ENCODE measurements at places on chromosomes 3 and 15.

DNA sequence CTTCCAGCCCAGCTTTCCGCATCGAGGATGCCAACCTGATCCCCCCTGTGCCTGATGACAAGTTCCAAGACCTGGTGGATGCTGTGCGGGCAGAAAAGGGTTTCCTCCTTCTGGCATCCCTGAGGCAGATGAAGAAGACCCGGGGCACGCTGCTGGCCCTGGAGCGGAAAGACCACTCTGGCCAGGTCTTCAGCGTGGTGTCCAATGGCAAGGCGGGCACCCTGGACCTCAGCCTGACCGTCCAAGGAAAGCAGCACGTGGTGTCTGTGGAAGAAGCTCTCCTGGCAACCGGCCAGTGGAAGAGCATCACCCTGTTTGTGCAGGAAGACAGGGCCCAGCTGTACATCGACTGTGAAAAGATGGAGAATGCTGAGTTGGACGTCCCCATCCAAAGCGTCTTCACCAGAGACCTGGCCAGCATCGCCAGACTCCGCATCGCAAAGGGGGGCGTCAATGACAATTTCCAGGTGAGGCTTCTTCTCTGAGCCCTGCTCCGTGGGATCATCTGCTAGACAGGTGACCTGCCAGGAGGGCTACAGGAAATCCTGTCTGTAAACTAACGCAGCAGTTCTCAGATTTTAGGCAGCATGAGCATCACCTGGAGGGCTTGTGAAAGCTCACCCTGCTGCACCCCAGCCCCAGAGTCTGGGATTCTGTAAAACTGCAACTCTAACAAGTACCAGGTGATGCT is 1.6 kb downstream of the THBS1 start:
- DNase-seq = no peak

GRCh38 chr15:99096173-99096893 is 8.5 kb upstream of the SYNM start:
- no peak for DNase-seq

- no peak for DNase-seq
Observed at GRCh38 chr15:28106294-28107110, 7.4 kb upstream of the OCA2 start.

DNA sequence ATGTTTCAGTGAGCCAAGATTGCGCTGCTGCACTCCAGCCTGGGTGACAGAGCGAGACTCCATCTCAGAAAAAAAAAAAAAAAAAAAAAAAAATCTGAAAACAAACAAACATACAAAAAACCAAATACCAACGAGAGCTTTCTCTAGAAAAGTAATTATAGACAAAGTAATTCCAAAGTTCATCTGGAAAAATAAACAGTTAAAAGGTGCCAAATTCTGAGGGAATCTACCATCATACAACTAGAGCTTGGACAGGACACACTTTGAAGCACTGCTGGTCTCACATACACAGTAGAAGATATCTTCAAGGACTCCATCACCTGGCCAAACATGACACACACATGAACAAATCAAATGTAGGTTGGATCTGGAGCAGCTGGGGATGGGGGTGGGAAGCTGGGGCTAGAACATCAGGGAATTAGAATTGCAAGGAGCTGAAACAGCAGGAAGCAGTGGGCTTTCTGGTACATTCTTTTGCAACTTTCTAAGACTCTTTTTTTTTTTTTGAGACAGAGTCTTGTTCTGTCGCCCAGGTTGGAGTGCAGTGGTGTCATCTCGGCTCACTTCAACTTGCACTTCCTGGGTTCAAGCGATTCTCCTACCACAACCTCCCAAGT is 41.1 kb upstream of the CTSH start:
- no peak for DNase-seq

- no peak for DNase-seq
Observed at GRCh38 chr3:178352326-178353005, 183.8 kb upstream of the KCNMB2 start.

GRCh38 chr3:110526777-110527727 is 544.6 kb upstream of the NECTIN3 start:
- DNase-seq = no peak

DNA sequence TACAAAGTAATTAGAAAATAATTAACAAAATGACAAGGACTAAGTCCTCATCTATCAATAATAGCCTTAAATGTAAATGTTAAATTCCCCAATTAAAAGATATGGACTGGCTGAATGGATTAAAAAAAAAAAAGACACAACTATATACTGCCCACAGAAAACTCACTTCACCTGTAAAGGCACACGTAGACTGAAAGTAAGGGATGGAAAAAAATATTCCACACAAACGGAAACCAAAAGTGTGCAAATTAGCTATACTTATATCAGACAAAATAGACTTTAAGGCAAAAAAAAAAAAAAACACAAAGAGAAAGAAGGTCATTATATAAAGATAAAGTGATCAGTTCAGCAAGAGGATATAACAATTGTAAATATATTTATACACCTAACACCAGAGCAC is 111.4 kb upstream of the ZBED2 start:
- DNase-seq = no peak

- no peak for DNase-seq
Observed at GRCh38 chr3:21779909-21780308, 28.9 kb upstream of the ZNF385D start.

DNA sequence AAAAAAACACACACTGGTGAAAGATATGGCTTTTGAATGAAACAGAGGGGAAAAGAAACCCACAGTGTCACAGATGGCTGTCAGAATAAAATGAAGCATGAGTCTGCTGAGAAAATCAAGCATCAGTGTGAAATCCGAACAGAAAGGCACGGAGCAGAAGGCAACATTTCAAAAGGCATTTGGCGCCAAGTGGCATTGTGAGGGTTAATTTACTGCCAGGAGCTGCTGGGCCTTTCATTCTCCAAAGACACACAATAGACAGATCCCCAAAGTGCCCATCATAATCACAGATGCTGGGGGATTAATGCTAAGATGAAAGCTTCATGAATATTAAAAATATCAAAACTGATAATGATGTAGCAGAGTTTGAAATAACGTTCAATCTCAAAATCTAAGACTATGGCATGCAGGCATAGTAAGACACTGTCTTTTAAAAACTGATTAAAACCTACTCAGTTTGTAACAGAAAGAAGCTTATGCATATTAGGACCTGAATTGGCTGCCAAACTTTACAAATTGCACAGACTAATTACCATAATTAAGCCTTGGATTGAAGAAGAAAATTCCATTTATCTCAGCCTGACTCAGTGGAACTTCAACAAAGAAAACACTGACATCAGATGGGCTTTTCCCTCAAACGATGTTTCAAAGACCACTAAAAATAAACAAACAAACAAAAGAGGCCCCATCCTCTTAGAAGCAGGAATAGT is 589.2 kb downstream of the ROBO1 start:
- no peak for DNase-seq

DNA sequence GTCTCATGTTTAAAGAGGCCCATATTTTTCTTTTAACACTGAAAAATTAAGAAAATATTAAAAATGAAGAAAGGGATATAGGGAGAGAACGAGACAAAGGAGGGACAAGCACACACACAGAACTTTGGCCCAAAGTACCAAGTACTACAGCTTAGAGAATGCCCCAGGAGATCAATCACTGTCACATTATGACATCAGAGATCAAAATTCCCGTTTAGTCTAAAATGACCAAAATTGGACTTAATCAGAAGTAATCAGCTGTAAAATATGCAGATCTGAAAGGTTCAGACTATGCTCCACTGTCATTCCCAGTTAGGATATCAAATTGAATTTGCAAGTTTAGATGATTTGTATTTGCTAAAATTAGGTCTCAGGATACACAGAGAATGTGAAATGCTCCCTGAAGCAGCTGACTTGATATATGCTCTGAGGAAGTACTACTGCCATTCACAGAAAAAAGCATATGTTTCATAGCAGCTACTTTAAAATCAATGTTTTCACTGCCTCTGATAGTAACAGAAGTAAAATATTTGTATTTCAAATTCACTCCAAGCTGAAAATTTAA is 123.0 kb downstream of the PEAK1 start:
- no peak for DNase-seq

DNA sequence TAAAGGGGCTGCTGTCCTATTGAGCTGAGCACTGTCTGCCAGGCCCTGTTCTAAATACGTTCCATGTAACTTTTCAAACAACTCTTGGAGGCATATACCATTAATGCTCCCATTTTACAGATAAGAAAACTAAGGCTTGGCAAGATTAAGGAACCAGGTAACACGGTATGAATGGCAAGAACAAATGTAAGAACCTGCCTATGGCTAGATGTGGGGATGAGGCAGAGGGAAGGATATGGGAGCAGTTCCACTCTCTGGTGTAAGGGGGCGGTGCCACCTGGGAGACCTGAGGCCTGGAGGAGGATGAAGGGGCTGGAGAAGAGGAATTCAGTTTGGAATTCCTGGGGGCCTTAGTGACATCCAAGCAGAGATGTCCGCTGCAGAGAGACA is 3.8 kb upstream of the LMAN1L start:
- no peak for DNase-seq

DNA sequence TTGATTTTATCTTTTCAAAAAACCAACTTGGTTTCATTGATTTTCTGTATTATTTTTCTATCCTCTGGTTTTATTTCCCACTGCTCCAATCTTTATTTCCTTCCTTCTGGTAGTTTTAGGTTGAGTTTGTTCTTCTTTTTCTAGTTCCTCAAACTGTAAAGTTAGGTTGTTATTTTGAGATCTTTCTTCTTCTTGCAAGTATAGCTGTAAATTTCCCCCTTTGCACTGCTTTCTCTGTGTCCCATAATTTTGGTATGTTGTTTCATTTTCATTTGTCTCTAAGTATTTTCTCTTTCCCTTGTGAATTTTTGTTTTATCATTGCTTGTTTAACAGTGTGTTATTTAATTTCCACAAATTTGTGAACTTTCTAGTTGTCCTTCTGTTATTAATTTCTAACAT is 120.0 kb downstream of the PLD1 start:
- no peak for DNase-seq

- no peak for DNase-seq
Observed at GRCh38 chr15:33032053-33032452, 162.5 kb downstream of the FMN1 start.

GRCh38 chr3:193040836-193041672 is 123.4 kb upstream of the MB21D2 start:
- no peak for DNase-seq

GRCh38 chr3:179076243-179077027 is 4.8 kb upstream of the ZMAT3 start:
- DNase-seq = no peak

- DNase-seq = no peak
Observed at GRCh38 chr15:40059821-40060220, 20.8 kb upstream of the SRP14 start.

DNA sequence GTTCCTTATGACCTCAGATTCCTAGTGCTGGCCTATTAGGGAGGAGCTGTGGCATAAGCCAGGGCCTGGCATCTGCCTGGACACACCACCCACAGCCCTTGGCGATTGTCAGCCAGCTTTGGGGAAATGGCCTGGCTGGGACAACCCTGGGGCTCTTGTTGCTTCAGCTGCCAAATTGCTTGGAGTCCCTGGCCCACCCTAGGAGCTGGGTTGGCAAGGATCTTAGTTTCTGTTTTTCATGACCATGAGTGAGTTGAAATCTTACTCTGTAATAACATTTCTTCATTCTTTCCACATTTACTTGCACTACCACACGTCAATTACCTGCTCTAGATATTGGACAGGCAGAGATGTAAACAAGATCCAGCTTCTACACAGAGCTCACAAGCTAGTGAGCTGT is 1.9 kb upstream of the MYZAP start:
- DNase-seq = no peak

GRCh38 chr3:31465999-31466398 is 66.7 kb upstream of the STT3B start:
- DNase-seq = no peak

- no peak for DNase-seq
Observed at GRCh38 chr3:71258116-71258515, 325.4 kb downstream of the FOXP1 start.

- DNase-seq = no peak
Observed at GRCh38 chr3:171462224-171462623, 2.0 kb upstream of the TNIK start.

DNA sequence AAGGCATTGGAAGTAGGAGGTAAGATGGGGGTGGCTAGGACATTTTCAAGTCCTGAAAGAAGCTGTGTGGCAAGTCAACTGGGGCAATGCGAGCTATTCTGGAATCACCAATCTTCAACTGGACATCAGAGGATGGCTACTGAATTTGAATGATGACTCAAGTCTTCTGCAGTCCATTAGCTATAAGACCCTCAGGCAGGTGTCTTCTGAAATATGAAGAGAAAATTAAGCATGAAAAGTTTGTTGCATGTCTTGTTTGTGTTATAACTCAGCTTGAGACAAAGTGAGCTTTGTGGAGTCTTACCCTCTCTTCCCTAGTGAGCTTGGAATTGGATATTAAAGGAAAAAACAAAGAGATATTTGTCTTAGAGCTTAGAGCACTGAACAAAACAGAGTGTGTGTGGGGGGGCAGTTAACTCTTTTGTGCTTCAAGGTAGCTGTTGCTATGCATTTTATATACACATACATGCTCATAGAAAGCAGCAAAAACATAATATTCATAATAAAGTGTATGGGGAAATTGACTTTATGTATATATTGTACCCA is 979.1 kb downstream of the MCTP2 start:
- DNase-seq = no peak

- DNase-seq = no peak
Observed at GRCh38 chr3:31405515-31405914, 127.2 kb upstream of the STT3B start.

DNA sequence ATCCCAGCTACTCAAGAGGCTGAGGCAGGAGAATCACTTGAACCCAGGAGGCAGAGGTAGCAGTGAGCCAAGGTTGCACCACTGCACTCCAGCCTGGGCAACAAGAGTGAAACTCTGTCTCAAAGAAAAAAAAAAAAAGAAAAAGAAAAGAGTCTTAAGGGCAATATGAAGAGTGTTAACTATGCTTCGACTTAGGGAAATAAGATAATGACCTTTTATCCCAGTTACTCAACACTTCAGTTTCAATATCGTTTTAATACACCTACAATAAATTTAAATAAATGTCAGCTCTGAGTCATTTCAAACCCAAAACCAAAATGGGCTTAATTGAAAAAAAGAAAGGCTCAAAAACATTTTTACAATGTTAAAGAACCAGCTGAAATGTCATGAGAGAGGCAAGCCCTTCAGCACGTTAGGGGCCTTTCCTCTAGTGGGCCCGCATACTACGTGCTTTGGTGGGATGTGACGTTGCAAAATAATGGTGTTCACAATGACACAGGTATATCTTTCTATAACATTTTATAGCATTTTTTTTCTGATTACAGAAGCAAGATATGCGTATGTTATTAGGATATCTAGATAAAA is 15.3 kb downstream of the FYCO1 start:
- DNase-seq = no peak

DNA sequence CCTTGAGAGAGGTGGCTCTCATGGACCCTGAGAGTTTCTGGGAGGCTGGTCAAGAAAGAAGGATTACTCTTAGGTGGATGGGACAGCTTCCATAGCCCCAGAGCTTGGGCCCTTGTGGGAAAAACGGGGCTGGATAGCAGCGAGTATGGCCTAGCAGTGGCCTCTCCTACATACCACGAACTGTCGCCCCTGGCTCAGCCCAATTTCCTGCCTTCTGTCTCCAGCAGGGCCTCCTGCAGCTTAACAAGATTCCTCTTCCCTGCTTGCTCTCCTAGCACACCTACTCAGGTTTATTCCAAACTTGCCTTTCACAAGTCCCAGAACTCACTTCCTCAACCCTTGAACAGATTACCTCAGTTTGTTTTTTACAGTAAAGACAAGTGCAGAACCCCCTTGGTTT is 139.7 kb upstream of the TPM1 start:
- DNase-seq = no peak

- DNase-seq = no peak
Observed at GRCh38 chr15:93640411-93640962, 551.5 kb upstream of the RGMA start.
